ENCODE measurements at places on chromosomes 11 and 22.

DNA sequence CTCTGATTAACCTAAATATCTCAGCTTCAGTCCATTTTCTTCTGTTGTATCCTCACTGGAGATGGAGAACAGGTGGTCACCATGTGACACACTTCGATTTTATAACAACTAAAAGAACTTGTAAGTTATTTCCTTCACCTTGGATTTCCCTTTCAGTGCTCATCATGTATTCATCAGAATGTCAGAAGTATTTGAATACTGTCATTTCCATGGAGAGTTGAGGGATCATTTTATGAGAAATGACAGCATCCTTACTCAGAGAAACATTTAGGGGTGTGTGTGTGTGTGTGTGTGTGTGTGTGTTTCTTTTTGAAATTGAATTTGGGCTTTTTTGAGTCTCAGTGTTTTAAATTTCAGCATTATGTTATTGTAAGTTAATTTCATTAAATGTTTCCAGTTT is 205.8 kb downstream of the ARHGAP42 start:
- DNase-seq: no peak

- DNase-seq: no peak
Observed at GRCh38 chr11:2137202-2138067, 1.8 kb downstream of the IGF2 start.

GRCh38 chr11:134686460-134687061 is 274.5 kb upstream of the B3GAT1 start:
- no peak for DNase-seq

DNA sequence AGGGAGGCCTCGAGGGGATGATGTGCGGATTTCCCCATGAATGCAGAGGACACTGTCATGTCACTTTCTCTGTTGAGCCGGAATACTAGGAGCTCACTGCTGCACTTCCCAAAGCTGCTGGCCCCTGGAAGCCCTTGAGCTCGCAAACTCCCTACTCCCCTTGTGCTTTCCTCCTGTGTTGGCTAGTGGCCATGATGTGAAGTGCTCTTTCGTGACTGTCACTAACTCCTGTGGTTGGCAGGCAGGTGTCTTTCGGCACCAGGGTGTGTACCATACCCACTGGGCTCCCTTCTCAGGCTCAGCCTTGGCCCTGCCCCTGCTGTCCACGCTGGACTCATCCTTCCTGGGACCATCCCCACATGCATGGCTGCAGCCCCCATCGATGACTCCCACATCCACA is 86.2 kb downstream of the BTBD10 start:
- no peak for DNase-seq

GRCh38 chr11:106983261-106983660 is 35.0 kb downstream of the GUCY1A2 start:
- DNase-seq: no peak

DNA sequence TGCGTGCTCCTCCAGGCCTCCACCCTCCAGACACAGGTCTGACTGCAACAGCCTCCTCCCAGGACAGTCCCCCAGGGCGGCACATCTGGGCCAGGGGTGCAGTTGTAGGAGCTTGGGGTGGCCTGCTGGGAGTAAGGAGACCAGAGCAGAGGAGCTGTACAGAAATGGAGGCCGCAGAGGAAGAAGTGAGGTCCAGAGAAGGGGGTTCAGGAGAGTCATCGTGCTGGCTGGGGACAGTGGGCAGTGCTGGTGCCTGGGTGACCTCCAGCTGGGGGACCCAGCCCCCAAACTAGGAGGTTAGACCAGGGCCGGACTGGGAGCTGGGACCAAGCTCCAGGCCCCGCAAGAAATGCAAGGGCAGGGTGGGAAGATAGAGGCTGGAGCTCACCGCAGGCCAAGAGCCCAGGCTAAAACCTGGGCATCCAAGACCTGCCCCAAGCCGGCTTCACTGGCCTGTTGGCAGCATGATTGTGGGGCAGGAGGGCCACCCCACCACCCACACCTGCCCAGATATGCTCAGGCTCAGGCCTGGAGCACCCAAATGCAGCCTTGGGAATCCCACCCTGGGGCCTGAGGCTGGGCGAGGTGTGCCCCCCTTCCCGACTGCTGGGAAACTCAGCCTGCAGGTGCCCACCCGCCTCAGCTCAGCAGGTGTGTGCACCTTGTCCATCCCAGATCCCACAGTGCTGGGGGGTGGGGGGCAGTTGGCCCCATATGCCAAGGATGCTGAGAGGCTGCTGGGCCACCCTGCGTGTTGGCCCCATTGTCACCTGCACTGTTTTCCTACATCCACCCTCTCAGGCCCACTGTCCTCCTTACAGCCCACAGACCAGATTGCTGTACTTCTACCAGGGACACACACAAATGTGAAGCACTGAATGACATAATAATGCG is 96.9 kb downstream of the MORC2 start:
- no peak for DNase-seq

GRCh38 chr11:62664405-62665074 is 470 bp downstream of the C11orf98 start:
- peak; percentile 14 for DNase-seq

GRCh38 chr11:105449100-105449734 is 160.7 kb upstream of the GRIA4 start:
- no peak for DNase-seq

- DNase-seq: no peak
Observed at GRCh38 chr11:1301220-1302000, 8.0 kb downstream of the TOLLIP start.

GRCh38 chr11:28110108-28110820 is 2.1 kb downstream of the METTL15 start:
- DNase-seq: peak; percentile 7

GRCh38 chr11:106691807-106692365 is 326.4 kb downstream of the GUCY1A2 start:
- DNase-seq: no peak

DNA sequence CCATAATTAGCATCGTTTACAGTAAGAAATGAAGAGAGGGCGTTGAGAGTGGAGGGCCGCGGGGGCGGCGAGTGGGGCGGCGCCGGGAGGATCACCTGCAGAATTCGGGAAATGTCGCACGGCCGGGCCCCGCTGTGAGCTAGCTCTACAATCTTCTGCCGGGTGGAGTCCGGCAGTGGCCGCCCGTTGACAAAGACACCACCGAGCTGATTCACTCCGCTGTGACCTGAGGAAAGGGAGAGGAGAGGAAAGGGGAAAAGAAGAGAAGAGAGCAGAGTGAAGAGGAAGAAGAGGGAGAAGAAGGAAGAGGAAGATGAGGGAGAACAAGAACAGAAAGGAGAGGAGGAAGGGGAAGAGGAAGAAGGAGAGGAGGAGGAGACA is 8.5 kb downstream of the PAX6 start:
- DNase-seq: no peak

- DNase-seq: no peak
Observed at GRCh38 chr22:47582067-47582466, 819.6 kb downstream of the TBC1D22A start.

- DNase-seq: no peak
Observed at GRCh38 chr11:130790689-130791088, 125.6 kb downstream of the SNX19 start.

- no peak for DNase-seq
Observed at GRCh38 chr11:118418766-118419165, 17.4 kb downstream of the ATP5MG start.

GRCh38 chr11:113629562-113629961 is 76.5 kb downstream of the TMPRSS5 start:
- no peak for DNase-seq

- DNase-seq: no peak
Observed at GRCh38 chr11:86625544-86625943, 46.9 kb downstream of the ME3 start.

DNA sequence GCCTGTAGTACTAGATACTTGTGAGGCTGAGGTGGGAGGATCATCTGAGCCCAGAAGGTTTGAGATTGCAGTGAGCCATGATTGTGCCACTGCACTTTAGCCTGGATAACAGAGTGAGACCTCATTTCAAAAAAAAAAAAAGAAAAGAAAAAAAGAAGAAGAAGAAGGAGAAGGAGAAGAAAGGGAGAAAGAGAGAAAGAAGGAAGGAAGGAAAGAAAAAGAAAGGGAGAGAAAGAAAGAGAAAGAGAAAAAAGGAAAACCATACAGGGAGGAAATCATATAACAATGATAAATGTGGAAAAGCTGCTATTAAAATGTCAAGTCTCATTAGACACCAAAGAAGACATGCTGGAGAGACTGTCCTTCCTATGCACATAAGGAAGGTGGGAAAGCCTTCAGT is 5.7 kb upstream of the PRDM10 start:
- DNase-seq: no peak

DNA sequence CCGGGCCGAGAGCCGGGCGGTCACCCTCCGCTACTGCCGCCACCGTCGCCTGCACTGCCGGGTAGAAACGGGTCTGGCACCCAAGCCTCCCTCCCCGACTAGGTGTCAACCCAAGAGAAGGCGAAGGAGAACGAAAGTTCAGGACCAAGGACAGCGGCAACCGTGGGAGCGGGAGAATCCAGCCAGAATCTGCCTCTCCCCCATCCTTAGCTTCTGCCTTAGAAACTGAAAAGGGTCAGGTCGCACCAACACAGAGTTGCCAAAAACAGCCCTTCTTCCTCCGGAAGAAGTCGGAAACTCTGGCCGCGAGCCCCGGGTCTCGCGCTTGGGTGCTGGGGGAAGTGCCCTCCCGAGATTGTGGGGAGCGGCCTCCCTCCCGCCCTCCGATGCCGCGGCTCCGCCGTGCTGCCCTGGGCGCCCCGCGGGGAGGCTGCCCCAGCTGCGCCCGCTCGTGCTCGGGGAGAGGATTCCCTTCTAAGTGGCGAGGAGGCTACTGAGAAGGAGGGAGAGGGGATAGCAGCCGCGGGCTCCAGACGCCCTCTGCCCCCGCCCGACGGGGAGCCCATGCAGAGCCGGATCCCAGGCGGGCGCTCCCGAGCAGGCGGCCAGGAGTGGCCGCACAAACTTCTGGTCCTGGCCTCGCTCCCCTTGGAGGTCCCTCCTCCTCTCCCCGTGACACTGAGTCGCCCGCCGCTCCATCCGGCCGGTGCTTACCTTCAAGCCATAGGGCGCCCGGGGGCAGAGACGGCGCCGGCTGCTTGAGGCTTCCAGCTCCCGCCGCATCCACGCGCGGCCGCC is 637 bp downstream of the DRD2 start:
- no peak for DNase-seq

GRCh38 chr11:130125638-130126037 is 33.9 kb upstream of the ST14 start:
- no peak for DNase-seq

DNA sequence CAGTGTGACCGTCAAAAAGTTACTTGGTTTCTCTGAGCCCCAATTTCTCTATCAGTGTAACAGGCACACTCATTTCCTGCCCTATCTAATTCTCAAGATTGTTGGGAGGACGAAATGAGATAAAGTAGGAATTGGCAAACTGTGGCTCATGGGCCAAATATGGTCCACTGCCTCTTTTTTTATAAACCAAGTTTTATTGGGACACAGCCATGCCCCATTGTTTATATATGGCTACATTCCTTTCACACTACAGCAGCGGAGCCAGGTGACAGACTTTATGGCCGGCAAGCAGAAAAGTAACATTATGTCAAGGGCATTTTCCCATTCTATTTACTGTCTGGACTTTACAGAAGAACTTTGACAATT is 116.7 kb upstream of the TIMP3 start:
- no peak for DNase-seq

DNA sequence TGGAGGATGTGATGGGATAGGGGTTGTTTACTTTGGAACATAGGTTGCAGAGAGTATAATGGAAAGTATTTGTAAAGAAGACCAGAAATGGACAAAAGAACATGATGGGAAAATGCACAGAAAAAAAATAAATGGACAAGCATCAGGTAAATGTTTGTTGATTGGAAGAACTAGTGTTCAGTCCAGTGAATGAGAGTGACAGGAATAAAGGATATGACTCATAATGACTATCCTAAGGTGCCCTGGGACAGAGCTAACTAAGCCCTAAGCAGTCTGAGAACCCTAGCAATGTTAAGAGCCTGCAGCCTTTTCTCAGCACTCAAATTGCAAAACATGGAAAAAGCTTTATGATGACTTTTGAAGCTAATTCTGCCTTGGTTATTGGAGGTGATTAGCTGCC is 732.8 kb upstream of the ANO5 start:
- DNase-seq: no peak

DNA sequence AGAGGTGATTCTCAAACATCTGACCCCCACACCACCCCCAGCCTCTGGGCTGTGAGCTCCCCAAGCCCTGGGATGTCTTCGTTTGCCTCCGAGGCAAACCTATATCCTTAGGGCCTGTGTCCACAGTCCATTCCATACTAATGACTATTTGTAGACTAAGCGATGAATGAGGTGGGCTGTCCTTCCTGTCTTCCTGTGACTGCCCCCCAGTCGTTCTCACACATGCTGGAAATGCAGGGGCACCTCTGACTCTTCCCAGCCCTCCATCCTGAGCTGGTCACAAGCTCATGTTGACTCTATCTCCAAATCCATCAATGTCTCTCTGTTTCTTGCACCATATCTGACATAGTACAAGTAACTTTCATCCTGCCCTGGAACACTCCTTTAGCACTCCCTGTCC is 4.8 kb downstream of the ATG16L2 start:
- DNase-seq: no peak

DNA sequence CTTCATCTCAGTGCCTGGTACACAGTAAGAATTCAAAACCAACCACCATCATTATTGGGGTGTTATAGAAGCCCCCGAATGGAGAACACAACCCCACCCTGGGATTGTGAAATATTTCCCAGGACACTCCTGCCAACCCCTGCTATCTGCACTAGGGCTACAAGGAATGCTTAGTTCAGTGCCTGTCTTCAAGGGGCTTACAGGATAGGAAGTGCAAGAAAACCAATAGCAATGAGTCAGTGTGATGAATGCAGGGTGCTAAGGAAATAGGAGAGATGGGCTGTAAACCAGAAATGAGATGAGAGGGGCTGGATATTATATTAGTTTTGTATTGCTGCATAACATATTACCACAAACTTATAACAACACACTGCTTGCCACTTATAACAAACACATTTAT is 965 bp upstream of the ASCC2 start:
- DNase-seq: no peak

DNA sequence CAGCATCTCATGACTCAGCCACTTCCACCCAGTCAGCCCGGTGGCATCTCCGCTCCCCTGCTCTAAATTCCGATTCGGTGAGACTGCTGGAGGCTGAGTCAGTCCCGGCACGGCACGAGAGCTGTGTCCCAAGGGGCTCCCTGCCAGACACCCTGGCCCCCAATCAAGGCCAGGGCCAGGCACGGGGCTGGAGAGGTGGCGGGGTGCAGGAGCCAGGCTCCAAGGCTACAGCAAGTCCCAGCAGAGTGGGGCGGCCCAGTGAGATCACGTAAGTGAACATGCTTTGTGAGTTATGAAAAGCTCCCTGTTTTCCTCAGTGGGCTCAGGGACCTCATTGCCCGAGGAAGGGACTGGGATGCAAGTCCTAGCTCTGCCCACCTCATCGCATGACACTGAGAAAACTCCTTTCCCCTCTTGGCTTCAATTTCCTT is 3.0 kb downstream of the C11orf68 start:
- DNase-seq: no peak

GRCh38 chr11:64037027-64037634 is 1.4 kb downstream of the FLRT1 start:
- no peak for DNase-seq

DNA sequence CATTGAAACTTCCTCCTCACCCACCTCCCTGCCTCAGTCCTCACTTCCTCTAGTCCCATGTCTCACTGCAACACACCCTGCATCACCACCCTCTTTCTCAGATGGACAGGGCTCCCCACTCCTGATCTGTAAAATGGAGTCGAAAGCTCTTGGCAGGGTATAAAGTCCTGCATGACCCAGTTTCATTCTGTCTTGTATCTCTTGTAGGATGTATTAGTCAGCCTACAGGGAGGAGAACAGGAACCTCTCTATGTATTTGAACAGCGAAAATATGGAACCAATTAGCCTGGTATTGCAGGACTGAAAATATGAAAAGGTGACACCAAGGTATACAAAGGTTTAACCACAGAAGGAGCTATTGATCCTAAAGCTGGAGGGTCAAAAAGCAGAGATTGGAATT is 156.9 kb upstream of the SNX19 start:
- DNase-seq: no peak

All from activated CD8-positive, alpha-beta memory T cell treated with anti-CD3 and anti-CD28 coated beads for 4 hours (primary cell).